ENCODE measurements at places on chromosomes 2 and 18.

GRCh38 chr2:230184727-230185578, 34.8 kb downstream of the SP110 start:
- DNase-seq, result no peak

GRCh38 chr2:196966061-196966460, 39.6 kb upstream of the PGAP1 start:
- DNase-seq, result no peak

DNA sequence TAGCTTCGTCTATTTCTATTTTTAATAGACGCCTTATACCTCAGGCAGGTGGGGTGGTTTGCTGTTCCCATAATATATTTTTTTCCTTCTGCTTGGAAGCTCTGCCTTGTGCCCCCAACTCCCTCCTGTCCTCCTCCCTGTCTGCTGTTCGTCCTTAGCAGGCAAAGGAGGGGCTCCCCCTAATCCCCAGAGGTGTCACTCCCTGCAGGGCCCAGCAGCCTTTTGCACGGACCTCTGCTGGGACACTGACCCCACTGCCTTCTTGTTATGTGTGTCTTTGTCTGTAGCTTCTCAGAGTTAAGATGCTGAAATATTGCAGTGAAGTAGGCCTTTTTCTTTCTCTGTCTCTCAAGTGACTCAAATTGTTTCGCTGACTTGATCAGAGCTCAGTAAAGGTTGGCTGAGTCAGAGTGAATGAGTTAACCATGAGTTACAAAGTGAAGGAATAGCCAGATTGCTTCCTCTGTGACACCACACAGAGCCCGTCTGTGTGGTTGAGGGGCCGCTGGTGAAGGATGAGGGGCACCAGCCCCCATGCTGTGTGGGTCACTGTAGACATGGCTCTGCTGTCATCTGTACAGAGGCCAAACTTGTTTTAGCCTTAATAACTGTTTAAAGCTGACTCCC, 47.7 kb downstream of the PRKCE start:
- no peak for DNase-seq

DNA sequence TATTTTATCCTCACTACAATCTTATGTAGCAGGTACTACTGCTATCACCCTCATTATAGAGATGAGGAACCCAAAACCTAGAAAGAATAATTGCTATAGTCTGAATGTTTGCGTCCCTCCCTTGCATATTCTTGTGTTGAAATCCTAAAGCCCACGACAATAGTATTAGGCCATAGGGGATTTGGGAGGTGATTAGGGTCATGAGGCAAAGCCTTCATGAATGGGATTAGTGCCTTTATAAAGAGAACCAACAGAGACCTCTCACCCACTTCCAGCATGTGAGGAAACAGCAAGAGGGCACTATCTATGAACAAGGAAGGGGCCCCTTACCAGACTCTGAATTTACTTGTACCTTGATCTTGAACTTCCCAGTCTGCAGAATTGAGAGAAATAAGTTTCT, 500.3 kb upstream of the FAM98A start:
- DNase-seq, result no peak

DNA sequence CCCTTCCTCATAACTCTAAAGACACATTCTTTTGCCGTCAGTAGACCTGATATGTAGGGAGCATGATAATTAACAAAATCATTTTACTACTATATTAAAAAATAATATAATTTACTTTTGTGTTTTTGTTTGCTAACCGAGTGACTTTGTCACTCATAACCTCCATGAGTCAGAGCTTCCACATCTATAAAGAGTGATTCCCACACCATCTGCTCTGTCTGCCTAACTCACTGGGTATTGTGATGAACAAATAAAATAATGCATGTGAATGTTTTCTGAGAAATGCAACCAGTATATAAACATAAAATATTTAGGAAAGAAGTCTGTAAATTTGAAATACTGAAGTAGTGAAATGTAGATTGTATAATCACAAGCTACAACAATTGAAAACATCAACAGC, 123.4 kb upstream of the DSEL start:
- no peak for DNase-seq

DNA sequence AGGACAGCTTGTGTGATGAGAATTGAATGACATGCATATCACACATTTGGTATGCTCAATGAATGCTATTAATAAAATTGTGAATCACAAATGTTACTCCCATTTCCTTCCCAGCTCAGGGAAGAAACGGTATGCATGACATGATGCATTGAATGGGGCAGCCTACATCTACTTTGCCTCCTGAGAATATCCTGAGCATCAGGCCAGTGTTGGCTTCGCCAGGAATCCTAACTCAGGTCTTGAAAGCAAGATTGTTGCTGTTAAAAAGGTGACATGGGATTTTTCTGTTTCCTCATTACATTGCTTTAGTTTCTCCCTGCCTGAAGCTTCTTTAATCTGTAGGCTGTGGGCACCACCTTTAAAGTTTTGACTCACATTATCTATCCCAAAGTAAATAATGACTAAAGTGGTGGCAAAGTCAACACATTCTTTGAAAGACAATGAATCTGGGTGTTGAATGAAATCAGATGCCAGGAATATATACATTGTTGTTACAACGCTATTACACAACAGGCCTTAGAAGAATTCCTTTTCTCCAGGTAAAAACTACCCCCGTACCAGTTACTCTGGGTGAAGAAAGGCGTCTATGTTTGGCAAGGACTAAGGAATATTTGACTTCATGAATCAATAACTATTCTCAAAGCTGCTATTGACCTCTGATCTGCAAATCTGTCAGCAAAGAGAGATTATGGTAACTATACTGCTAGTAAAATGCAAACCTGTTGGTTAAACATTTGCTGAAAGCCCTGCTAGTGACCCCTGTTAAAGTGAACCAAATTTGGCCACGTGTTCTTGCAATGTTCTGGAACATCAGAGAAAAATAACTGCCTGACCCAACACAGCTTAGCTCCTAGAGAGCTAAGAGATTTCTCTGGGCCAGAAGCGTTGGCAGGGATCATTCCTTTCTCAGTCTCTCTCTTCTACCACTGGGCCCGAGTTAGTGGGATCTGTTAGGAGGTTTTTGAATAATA, 30.5 kb upstream of the NEDD4L start:
- no peak for DNase-seq

DNA sequence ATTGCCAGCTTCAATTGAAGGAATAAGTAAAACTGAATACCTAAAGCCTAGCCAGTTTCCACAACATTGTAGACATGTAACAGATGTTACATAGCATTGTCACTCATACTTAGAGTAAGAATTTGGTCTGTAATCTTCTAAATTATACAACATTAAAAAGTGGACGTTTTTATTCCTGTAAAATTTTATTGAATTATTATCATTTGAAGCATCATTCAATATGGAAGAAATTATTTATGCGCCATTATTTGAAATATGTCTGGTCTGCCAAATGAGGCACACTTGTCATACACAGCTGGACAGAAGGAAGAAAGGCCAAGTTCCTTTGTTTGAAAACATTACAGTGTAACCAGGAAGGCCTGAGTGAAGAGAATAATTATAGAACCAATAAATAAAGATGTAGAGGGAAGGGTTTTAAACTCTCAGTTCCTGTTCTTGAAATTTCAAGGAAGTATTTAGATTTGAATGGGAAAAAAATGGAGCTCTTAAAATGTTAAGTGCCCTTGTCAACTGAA, 575.5 kb downstream of the LRRTM4 start:
- no peak for DNase-seq

- no peak for DNase-seq
These were observed 78.2 kb downstream of the C1D start for GRCh38 chr2:67984600-67984999.
